ENCODE measurements at places on chromosomes 11 and 22. TPM values are rescaled to one million over a fixed set of nuclear protein-coding genes. Genes with fewer than 3 reads are reported as not detected.

The TRIM48 gene
- not detected for total RNA-seq

The UPK3A gene
- total RNA-seq, result not detected

The PANX3 gene
- not detected for total RNA-seq

- no peaks in the 10 kb centered on the region for H3K36me3 ChIP-seq
- peak within 1 kb of the TSS; percentile 79 for H3K27ac ChIP-seq
- DNase-seq, result peak; percentile 42
- peak within 1 kb of the TSS; percentile 53 for H3K4me3 ChIP-seq
- H3K4me1 ChIP-seq, result peaks cover 4% of the 10 kb centered on the region
Measured at GRCh38 chr11:13962562-13963168, at the start of gene SPON1. Gene SPON1 (plus strand): TSS chr11:13962723. CDS start chr11:13962905, 182 bp downstream.

The SCGB1A1 gene
- total RNA-seq, result not detected

DNA sequence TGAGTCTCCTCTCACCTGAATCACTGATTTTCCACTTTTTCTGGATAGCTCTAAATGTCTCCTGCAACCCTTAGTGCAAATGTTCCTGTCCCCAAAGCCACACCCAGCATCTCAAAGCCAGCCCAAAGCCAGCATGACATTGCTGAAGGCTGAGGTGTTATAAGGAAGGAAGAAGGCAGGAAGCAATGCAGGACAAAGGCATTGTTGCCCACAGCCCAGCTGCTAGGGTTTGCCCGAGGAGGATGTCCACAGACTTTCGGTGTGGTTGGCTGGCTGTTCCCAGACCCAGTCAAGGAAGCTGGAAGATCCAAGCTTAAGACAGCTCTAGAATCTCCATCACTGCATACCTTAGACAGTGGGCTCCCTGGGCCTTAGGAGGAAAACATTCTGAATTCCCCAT, 23.5 kb downstream of the CHST1 start:
- H3K27ac ChIP-seq, result no peak overlapping the region
- H3K4me3 ChIP-seq, result no peak overlapping the region
- no peaks in the 10 kb centered on the region for H3K36me3 ChIP-seq
- no peak for DNase-seq

GRCh38 chr22:31040542-31041398, 40.3 kb upstream of the SMTN start:
- H3K27ac ChIP-seq, result peak overlapping the region; percentile 90
- H3K4me3 ChIP-seq, result no peak overlapping the region
- peaks cover 27% of the 10 kb centered on the region for H3K4me1 ChIP-seq
- H3K36me3 ChIP-seq, result no peaks in the 10 kb centered on the region
- no peaks in the 10 kb centered on the region for H3K27me3 ChIP-seq
- peak; percentile 39 for DNase-seq

DNA sequence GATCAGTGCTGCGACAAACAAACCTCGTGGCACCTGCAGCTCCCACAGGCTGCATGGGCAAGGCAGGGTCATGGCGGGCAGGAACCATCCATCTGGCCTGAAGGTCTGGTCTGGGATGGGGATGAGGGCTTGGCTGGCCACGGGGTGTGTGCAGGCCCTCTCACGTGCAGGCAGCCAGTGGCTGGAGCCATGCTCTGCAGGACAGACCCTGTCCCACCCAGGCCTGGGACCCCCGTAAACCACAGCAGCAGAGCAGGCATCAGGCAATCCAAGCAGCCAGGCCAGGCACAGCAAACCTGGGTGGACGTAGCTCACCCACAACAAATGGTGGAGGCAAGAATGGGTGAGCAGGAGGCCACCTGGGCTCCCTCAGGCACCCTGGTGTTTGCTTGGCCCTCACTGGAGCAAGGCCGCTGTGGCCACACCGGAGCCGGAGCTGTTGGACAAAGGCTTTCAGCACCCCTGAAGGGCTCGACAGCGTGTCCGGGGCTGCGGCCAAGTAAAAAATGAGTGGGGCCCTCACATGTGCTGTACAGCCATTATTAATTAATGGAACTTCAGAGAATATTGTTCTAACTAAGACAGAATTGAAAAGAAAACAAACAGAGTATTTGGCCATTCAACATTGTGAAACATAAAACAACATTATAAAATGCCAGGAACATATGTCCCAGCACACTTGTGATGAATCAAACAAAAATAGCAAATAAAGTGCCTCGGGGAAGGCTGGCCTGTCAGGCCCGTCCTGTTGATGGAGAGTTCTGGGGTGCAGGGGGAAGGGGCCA, 24.0 kb upstream of the GNB1L start:
- H3K27me3 ChIP-seq, result no peaks in the 10 kb centered on the region
- no peaks in the 10 kb centered on the region for H3K4me1 ChIP-seq
- no peak overlapping the region for H3K4me3 ChIP-seq
- H3K36me3 ChIP-seq, result no peaks in the 10 kb centered on the region
- DNase-seq, result peak; percentile 10

GRCh38 chr22:49690454-49690853, 137.2 kb downstream of the BRD1 start:
- H3K4me1 ChIP-seq, result no peaks in the 10 kb centered on the region
- no peaks in the 10 kb centered on the region for H3K36me3 ChIP-seq
- H3K27me3 ChIP-seq, result no peaks in the 10 kb centered on the region
- H3K4me3 ChIP-seq, result no peak overlapping the region
- DNase-seq, result no peak
- H3K27ac ChIP-seq, result no peak overlapping the region

- no peak overlapping the region for H3K4me3 ChIP-seq
- no peaks in the 10 kb centered on the region for H3K4me1 ChIP-seq
- no peaks in the 10 kb centered on the region for H3K27me3 ChIP-seq
- no peaks in the 10 kb centered on the region for H3K36me3 ChIP-seq
- DNase-seq, result no peak
- H3K27ac ChIP-seq, result peak overlapping the region; percentile 22
Measured at GRCh38 chr11:72842126-72842525, 27.9 kb downstream of the ATG16L2 start.

- no peak for DNase-seq
- H3K27ac ChIP-seq, result no peak overlapping the region
- no peaks in the 10 kb centered on the region for H3K4me1 ChIP-seq
- no peaks in the 10 kb centered on the region for H3K36me3 ChIP-seq
Measured at GRCh38 chr11:46981436-46981835, 44.9 kb downstream of the CSTPP1 start.

DNA sequence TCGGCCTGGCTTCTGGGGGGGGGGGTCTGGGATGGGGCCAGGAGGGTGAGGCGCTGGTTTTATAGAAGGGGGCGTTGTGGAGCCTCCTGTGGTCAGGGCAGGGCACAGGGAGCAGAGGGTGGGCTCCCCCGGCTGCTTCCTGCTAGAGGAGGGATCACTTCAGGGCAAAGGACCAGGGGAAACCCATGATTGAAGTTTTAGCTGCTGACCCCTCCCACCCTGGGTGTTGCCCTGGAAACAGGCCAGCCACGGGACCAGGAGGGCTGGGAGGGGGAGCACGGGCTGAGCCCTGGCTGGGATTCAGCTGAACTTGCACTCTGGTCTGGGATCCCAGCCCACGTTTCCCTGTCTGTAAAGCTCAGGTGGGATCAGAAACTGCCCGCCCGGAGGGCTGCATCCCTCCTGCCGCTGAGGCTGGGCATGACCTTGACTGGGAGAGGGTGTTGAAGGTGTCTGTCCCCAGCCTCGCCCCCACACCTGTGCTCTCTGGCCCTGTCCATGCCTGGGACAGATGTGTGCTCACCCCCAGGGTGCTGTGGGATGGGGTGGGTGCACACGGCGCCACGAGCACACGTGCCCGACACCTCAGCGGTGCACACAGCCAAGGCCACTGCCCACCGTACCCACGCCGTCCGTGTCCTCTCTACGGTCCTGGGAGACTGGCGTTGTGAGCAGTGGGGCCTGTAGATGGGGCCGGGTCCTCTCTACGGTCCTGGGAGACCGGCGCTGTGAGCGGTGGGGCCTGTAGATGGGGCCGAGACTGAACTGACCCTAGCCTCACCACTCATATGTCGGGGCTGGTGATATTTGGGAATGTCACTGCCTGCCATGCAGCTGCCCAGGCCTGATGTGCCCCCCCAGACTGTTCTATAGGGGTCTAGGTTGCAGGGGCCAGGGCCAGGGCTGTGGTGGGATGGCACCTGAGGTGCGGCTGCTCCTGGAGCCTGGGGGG, 2.3 kb downstream of the TSPAN4 start:
- H3K36me3 ChIP-seq, result no peaks in the 10 kb centered on the region
- H3K27ac ChIP-seq, result peak overlapping the region; percentile 97
- DNase-seq, result peak; percentile 96

- H3K36me3 ChIP-seq, result no peaks in the 10 kb centered on the region
- no peaks in the 10 kb centered on the region for H3K4me1 ChIP-seq
- no peaks in the 10 kb centered on the region for H3K27me3 ChIP-seq
- H3K27ac ChIP-seq, result no peak overlapping the region
Measured at GRCh38 chr22:19019679-19020032, 83.6 kb upstream of the PRODH start.
